GM12892 (cell line): ENCODE measurements at places on chromosomes 1 and 21.

DNA sequence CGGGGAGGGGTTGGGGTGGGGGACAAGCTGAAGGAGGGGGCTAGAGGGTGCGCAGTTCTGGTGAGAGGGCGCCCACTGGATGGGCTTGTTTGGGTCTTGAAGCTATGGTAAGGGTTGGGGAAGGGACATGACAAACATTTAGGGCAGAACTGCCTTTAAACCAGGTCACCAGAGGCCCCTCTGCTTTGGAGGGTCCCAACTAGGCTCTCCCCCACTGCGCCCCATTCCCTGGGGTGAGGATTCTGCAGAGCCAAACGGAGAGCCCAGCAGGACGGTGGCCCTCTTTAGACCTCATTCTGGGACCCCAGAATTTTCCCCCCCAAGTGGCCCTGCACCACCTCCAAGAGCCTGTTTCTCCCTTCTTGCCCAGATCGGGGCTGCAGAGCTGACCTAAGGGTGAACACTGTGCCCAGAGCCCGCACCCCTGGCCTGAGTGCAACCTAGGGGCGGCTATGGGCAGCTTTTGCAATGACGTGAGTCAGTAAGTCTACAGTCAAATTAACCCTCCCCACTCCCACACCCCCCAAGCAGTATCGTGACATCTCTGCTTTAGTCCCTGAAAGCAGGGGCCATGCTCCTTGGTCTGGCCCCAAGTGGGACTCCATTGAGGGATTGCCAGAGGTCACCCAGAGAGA is 593.8 kb downstream of the MATN1 start:
- no peak for DNase-seq

GRCh38 chr1:63073309-63074306 is 248.8 kb upstream of the FOXD3 start:
- DNase-seq, result no peak

- DNase-seq, result no peak
These were observed 1.4 kb downstream of the HMGN1 start for GRCh38 chr21:39347537-39347936.

GRCh38 chr1:204697893-204698292 is 12.4 kb upstream of the LRRN2 start:
- DNase-seq, result no peak

DNA sequence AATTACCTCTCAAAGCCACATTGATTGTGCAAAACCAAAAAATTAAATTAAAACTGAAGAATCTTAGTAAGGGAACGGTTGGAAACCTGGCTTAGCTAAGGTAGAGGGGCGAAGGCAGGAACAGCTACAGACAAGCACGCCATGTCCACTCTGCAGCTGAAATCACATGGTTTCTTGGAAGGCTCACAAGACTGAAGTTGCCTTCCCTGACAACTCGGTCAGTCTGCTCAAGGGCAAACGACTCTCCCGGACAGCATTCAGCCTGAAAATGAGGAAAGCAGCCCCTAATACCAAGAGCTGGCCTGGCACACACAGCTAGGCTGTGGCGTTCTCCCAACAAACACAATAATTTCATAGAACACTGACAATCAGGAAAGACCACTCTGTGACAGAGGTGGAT is 22.7 kb upstream of the BECN2 start:
- no peak for DNase-seq

DNA sequence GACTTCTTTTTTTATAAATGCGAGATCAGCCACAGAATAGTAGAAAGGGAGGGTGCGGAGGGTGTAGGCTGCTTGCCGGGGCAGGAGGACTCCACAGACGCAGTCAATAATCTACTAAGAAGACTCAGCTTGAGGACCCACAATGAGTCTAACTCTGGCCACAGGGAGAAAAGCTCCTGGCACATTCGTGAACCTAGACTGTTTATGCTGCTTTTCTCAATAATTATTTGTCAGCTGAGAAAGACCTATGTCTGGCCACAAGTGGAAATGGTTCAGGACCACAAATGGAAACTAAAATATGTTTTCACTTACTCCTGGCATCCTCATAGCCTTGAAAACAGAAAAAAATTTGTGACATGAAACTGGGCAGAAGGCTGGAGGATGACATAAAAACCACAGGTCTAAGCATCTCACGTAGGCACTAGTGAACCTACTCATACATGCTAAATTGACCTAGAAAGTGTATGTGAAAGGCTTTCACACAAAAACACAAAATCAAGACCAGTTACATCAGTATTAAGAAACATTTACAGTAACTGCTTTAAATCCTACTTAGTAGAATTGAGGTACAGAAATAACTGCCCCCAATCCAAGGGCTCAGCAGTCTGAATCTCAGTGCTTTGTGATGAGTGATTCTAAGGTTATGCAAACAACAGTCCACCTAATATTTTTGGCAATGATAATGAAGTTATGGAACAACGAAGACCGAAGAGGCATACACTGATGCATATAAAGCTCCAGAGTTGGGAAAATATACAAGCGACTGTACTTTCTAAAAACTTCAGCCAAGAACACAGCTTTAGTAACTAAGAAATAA is 159.5 kb downstream of the SLC45A1 start:
- DNase-seq, result no peak
